Nephron progenitor cell (in vitro differentiated cells): ENCODE measurements at places on chromosomes 6 and 20.
A peak's percentile ranks its signal among the peaks of the same experiment; 100 is the strongest.

GRCh38 chr6:15535495-15536197, 127.2 kb downstream of the DTNBP1 start:
- no peaks in the 10 kb centered on the region for H3K4me1 ChIP-seq
- H3K27ac ChIP-seq: no peak overlapping the region
- H3K27me3 ChIP-seq: peaks cover 4% of the 10 kb centered on the region

- peak overlapping the region; percentile 98 for H3K4me3 ChIP-seq
- DNase-seq: peak; percentile 77
- H3K36me3 ChIP-seq: peaks cover 23% of the 10 kb centered on the region
Measured at GRCh38 chr6:7542065-7542873, 798 bp downstream of the DSP start.

- no peak overlapping the region for H3K4me3 ChIP-seq
- DNase-seq: no peak
- H3K4me1 ChIP-seq: peaks cover 16% of the 10 kb centered on the region
- no peaks in the 10 kb centered on the region for H3K36me3 ChIP-seq
Measured at GRCh38 chr6:9521152-9521530, 893.7 kb downstream of the TFAP2A start.

- H3K27ac ChIP-seq: no peak overlapping the region
- H3K4me3 ChIP-seq: no peak overlapping the region
- peaks cover 6% of the 10 kb centered on the region for H3K4me1 ChIP-seq
- DNase-seq: no peak
Measured at GRCh38 chr6:115972679-115973078, 88.0 kb downstream of the FRK start.

- DNase-seq: no peak
- H3K27me3 ChIP-seq: peaks cover 12% of the 10 kb centered on the region
- no peaks in the 10 kb centered on the region for H3K36me3 ChIP-seq
- no peak overlapping the region for H3K4me3 ChIP-seq
- peaks cover 23% of the 10 kb centered on the region for H3K4me1 ChIP-seq
- no peak overlapping the region for H3K27ac ChIP-seq
Measured at GRCh38 chr20:50348096-50348495, 157.5 kb downstream of the CEBPB start.

GRCh38 chr20:52481443-52481842, 289.9 kb upstream of the ZFP64 start:
- no peak overlapping the region for H3K27ac ChIP-seq
- H3K36me3 ChIP-seq: peaks cover 10% of the 10 kb centered on the region
- H3K4me3 ChIP-seq: no peak overlapping the region

DNA sequence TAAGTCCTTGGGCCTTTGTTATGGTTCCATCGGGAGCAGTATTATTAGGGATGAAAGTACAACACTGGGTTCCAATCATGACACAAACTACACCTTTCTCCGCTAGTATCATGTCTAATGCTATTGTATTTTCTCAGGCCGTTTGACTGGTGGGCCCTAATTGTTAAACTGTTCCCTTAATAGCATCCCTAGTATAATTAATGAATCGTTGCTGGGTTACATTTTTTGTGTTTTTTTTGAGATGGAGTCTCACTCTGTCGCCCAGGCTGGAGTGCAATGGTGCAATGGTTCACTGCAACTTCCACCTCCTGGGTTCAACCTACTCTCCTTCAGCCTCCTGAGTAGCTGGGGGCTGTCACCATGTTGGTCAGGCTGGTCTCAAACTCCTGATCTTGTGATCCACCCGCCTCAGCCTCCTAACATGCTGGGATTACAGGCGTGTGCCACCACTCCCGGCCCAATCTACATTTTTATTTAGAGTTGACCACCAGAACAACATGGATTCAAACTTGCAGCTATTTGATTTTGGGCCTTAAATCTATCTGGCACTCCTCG, 4.1 kb upstream of the ZNFX1 start:
- peak overlapping the region; percentile 94 for H3K27ac ChIP-seq
- peaks cover 89% of the 10 kb centered on the region for H3K4me1 ChIP-seq
- peaks cover 87% of the 10 kb centered on the region for H3K36me3 ChIP-seq
- H3K27me3 ChIP-seq: no peaks in the 10 kb centered on the region

DNA sequence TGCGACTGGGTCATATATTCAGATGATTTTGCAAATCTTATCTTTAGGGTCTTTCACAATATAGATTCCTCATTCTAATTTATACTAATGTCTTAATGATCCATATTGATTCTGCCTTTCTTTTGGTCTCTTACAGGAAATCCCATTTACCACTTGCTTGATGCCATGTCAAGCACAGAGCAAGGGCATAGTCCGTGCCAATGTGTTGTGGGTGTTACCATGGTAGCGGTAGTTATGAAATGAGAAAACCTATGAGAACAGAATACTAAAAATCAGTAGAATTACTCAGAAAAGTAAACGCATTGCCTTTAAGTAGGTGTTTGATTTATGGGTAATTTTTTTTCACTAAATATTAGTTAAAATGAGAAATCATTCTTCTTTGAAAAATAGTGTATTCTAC, 153.9 kb upstream of the RAB32 start:
- no peak for DNase-seq
- no peaks in the 10 kb centered on the region for H3K36me3 ChIP-seq
- H3K27me3 ChIP-seq: no peaks in the 10 kb centered on the region
- H3K27ac ChIP-seq: no peak overlapping the region
- no peak overlapping the region for H3K4me3 ChIP-seq

DNA sequence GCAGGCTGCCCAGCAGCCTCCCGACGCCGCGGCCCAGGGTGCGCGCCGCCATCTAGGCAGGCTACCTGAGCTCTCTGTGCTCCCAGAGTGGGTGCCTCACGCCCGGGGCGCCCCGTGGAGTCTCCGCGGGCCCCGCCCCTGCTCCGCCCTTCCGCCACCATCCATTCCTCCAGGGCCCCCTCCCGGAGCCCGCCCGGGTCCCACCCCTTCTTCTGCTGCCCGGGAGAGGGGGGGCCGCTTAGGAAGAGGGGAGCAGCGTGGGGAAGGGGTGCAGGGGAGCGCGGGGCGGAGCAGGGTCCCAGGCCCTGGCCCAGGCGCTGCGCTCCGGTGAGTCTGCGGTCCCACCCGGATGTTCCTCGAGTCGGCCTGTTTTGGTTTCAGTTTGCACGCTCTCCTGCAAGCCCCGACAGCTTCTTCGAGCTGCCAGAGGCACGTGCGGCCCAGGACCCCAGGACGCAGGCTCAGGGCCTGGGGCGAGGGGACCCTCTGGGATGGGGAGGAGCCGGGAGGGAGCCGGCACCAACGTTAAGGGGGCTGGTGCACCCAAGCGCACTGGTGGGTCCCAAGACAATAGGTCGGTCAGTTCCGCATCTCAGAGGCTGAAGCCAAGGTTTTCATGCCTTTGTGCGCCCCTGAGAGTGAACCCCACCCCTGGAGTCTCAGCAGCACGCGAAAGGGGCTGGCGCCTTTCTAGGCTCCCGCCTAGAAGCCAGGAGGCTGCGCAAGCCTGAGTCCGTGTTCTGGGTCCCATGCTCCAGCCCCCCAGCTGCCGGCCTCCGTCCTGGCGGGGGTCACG, at the start of gene ACSS1:
Gene ACSS1, minus strand, starts transcription at position 89 of the 796 bp plus-strand sequence. Its CDS starts 37 bp downstream, at position 52.
- H3K36me3 ChIP-seq: no peaks in the 10 kb centered on the region
- peak; percentile 37 for DNase-seq
- peak within 1 kb of the TSS; percentile 65 for H3K4me3 ChIP-seq
- H3K27ac ChIP-seq: no peak within 1 kb of the TSS
- peaks cover 4% of the 10 kb centered on the region for H3K4me1 ChIP-seq
- peaks cover 97% of the 10 kb centered on the region for H3K27me3 ChIP-seq

DNA sequence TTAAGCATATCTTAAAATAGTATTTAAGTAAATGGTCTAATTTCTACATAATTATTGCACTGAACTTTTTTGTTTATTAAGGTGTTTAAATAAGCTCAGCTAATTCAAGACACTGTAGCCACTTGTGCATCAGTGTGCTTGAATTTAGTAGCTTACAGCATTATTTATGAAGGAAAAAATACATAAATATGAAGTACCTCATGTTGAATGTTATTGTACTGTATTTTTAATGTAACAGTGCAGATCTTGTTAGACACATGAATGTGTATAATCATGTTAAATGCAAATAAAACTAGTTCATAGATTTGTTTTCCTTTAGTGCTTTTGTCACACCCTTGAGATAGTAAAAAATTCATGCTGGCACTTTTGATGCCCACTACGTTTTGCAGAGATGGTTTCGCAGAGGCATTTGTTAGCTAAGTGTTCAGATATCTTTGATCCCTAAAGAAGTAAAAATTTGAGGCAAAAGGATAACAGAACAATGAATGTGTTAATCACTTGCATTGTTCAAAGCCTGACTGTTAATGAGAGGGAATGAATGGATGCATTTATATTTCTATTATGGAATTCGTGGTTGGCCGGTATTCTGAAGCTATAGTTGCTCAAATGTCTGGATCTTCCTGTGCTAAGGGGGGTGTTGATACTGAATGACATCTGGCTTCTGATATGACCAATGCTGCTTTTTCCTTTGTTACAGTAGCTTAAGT, 8.8 kb downstream of the BTBD3 start:
- H3K4me3 ChIP-seq: no peak overlapping the region
- no peaks in the 10 kb centered on the region for H3K4me1 ChIP-seq
- no peak for DNase-seq
- peaks cover 55% of the 10 kb centered on the region for H3K36me3 ChIP-seq
- H3K27ac ChIP-seq: no peak overlapping the region

DNA sequence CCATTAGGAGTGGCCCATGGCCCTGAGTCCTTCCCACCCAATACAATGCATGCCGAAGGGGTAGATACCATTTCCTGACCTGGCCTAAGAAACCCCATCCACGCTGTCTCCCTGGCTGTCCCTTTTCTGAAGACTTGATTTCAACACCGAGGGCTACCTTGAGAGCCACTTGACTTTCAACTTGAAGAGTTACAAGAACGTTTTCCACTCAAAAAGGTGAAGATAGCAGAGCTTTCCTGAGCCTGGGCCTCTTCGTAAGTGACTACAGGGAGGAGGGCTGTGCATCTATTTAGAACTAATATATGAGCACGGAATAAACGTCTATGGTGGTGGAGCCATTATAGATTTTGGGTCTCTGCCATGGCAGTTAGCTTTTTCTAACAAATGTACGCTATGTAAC, 14.4 kb upstream of the PPP1R14C start:
- H3K27ac ChIP-seq: no peak overlapping the region
- H3K4me3 ChIP-seq: no peak overlapping the region
- DNase-seq: no peak
- no peaks in the 10 kb centered on the region for H3K36me3 ChIP-seq
- H3K27me3 ChIP-seq: peaks cover 7% of the 10 kb centered on the region

DNA sequence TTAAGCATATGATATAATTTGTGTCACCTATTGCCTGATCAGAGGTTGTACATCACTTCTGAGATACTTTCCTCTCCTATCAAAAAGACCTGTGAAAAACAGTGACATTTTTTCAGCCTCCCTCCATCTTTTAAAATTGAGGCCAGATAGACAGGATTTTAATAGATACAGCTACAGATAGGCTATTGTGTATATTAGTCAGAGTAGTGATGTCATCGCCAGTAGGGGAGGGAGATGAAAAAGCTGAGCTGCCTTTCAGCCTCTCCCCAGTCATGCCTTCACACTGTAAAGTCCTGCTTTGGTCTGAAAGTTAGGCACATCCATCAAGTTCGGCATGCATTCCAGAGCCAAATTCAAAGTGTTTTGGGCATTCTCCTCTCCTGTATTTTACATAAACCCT, 7.9 kb upstream of the PABPC1L start:
- H3K36me3 ChIP-seq: peaks cover 66% of the 10 kb centered on the region
- H3K27ac ChIP-seq: no peak overlapping the region
- no peak overlapping the region for H3K4me3 ChIP-seq
- DNase-seq: no peak
- no peaks in the 10 kb centered on the region for H3K4me1 ChIP-seq

GRCh38 chr20:11172881-11173280, 499.1 kb upstream of the JAG1 start:
- no peak overlapping the region for H3K27ac ChIP-seq
- no peaks in the 10 kb centered on the region for H3K27me3 ChIP-seq
- no peak for DNase-seq
- H3K36me3 ChIP-seq: no peaks in the 10 kb centered on the region
- H3K4me1 ChIP-seq: no peaks in the 10 kb centered on the region

GRCh38 chr6:72712910-72713309, 91.0 kb downstream of the KCNQ5 start:
- H3K4me1 ChIP-seq: peaks cover 4% of the 10 kb centered on the region
- H3K36me3 ChIP-seq: peaks cover 10% of the 10 kb centered on the region
- no peak overlapping the region for H3K4me3 ChIP-seq
- H3K27me3 ChIP-seq: peaks cover 4% of the 10 kb centered on the region

GRCh38 chr20:2364044-2364443, 16.7 kb upstream of the TGM6 start:
- no peak overlapping the region for H3K27ac ChIP-seq
- H3K4me3 ChIP-seq: no peak overlapping the region
- no peaks in the 10 kb centered on the region for H3K4me1 ChIP-seq
- peaks cover 6% of the 10 kb centered on the region for H3K36me3 ChIP-seq
- H3K27me3 ChIP-seq: peaks cover 4% of the 10 kb centered on the region

DNA sequence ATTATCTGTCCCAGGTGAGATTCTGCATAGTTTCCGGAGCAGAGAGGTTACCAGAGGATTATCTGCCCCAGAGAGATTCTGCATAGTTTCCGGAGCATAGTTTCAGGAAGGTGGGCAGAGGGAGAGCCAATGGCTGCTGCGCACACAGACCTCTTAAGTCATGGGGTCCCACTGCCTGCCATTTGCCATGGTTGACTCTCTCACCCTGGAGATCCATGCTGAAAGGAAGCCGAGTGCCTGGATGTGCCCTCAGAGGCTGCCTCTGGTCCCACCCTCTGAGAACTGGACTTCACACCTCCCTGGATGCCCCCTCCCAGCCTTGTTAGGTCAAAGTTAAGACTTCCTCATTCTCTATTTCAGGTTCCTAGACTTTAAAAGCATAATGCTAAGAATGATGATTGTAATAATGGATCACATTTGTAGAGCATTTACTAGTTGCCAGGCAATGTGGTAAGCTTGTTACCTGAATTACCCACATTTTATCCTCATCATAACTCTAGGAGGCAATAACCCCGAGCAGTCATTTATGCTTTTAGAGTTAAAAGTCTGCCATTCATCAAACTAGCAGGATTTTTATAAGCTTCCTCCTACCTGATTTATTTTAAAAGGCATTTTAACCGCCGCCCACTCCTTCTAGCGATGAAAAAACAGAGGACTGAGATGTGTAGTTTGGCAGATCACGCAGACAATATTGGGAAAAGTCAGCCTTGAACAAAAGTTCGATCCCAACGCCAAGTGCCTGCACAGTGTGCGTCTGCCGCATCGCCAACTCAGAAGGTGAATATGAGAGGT, 11.9 kb downstream of the SERPINB9 start:
- peaks cover 45% of the 10 kb centered on the region for H3K36me3 ChIP-seq
- peaks cover 14% of the 10 kb centered on the region for H3K4me1 ChIP-seq
- no peak for DNase-seq
- H3K27me3 ChIP-seq: peaks cover 6% of the 10 kb centered on the region
- H3K27ac ChIP-seq: no peak overlapping the region
- no peak overlapping the region for H3K4me3 ChIP-seq

DNA sequence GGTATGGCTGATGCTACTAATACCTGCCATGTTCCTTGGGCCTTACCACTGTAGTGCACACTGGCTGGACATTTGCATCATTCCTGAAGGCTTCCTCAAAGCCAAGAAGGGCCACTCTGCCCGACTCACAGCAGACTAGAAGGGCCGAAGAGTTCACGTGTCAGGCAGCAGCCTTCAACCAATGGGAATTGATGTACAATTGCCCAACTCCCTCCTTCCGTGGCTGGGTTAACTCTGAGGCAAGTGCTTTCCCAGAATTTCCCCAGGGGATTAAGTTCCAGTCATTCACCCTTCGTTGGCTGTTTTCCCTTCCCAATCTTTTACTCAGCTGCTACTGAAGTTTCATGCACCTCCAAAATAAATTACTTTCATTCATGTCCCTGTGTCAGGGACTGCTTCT, 29.8 kb downstream of the PSMB9 start:
- no peak overlapping the region for H3K27ac ChIP-seq
- DNase-seq: no peak
- peaks cover 32% of the 10 kb centered on the region for H3K27me3 ChIP-seq
- H3K36me3 ChIP-seq: no peaks in the 10 kb centered on the region
- H3K4me3 ChIP-seq: no peak overlapping the region
